ENCODE measurements at places on chromosomes 7 and 10.
A peak's percentile ranks its signal among the peaks of the same experiment; 100 is the strongest.

GRCh38 chr10:88544140-88544870, 38.8 kb downstream of the RNLS start:
- no peak for DNase-seq

- no peak for DNase-seq
Observed at GRCh38 chr10:62584731-62585130, 210.6 kb downstream of the ZNF365 start.

- no peak for DNase-seq
Observed at GRCh38 chr10:118882741-118883140, 128.0 kb upstream of the CACUL1 start.

GRCh38 chr10:131438665-131439064, 127.1 kb upstream of the TCERG1L start:
- no peak for DNase-seq

- peak; percentile 15 for DNase-seq
Observed at GRCh38 chr7:27165089-27165995, at the start of gene HOXA9. Gene HOXA9 (minus strand): TSS chr7:27165537. CDS start chr7:27165457, 80 bp downstream.

DNA sequence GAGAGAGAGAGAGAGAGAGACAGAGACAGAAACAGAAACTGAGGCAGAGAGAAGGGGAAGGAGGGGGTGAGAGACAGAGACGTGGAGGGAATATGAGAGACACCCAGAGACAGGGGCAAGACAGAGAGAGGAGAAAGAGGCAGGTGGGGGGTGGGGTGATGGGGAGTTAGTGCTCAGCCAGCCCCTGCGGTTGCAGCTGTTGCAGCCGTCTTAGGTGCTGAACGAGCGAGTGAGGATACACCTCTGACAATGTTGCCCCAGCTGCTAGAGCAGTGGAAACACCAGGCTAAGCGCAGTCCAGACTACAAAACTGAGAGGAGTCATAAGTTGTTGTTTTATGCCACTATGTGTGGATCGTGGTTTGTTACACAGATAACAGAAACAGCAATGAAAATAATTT, 328.2 kb upstream of the SHH start:
- DNase-seq = no peak

- no peak for DNase-seq
Observed at GRCh38 chr10:54124209-54124885, 676.7 kb downstream of the PCDH15 start.

DNA sequence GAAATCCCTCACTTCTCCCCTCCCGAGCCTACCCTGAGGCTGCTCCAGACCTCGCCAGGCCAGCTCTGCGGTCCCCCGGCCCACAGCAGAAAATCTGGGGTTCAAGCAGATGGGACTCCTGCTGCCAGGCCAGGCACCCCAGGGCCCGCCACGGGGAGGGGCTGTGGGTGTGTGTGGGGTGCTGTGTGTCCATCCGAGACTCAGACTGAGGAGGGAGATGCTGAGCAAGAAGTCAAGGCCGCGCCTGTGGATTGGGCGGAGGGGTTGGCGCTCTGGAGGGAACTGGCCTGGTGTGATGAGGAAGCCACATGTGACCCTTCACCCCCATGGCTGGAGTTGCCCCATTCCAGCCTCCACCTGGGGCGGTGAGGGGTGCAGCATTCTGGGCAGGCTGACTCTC, 51.1 kb downstream of the YKT6 start:
- DNase-seq = no peak

GRCh38 chr10:100349672-100350071, 2.6 kb downstream of the SCD start:
- DNase-seq = no peak

- no peak for DNase-seq
Observed at GRCh38 chr7:84249656-84250055, 55.1 kb upstream of the SEMA3A start.

GRCh38 chr7:47720907-47721244, 139.0 kb upstream of the TNS3 start:
- no peak for DNase-seq

DNA sequence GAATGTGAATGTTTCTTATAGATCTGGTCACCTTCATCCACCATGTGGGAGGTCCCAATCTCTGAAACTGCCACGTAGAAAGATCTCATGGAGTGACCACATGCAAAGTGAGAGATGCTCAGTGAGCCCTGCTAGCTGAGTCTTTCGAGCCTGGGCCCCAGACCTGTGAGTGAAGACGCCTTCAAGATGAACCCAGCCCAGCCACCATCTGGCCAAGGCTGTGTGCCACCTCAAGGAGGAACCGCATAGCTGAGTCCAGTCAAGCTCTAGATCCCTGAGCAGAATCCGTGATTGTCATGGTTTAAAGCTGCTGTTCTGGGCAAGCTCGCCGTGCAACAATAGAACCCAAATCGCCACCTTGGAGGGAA, 20.2 kb upstream of the PPIF start:
- DNase-seq = no peak

GRCh38 chr7:45239486-45239885, 81.9 kb downstream of the RAMP3 start:
- no peak for DNase-seq

DNA sequence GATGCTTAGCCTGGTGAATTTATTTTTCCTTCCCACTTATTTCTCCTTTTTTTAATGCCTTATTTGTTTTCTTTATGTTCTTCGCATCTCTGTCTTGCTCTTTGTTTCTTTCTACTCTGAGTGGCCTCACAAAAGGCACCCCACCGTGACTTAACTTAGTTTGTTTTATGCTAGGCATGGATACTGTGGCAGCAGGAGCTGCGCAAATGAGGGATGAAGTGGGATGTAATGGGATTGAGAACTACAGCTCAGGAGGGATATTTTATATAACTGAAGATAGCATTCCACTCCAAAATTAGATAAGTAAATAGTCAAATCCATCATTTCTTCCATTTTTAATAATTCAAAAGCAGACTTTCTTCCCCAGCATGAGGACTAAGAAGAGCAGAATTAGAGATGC, 1.7 kb upstream of the CACNA2D1 start:
- DNase-seq = no peak

- no peak for DNase-seq
Observed at GRCh38 chr10:114015708-114016107, 28.0 kb upstream of the ADRB1 start.

DNA sequence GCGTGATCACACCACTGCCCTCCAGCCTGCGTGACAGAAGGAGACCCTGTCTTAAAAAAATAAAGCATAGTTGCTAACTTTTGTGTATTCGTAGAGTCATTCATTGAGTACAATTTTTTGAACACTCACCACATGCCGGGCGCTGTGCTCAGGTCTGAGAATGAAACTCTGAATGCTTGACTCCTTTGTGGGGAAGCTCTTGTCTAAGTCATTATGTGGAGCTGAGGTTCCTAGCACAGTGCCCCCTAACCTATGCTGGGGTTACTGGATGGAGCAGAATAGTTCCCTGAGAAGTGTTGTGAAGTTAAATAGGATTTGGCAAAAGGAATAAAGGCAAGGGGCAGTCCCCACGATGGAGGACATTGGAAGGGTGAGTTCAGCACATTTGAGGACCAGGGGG, 123.3 kb downstream of the CELF2 start:
- no peak for DNase-seq

GRCh38 chr10:4568086-4568485, 257.9 kb upstream of the AKR1E2 start:
- DNase-seq = no peak

DNA sequence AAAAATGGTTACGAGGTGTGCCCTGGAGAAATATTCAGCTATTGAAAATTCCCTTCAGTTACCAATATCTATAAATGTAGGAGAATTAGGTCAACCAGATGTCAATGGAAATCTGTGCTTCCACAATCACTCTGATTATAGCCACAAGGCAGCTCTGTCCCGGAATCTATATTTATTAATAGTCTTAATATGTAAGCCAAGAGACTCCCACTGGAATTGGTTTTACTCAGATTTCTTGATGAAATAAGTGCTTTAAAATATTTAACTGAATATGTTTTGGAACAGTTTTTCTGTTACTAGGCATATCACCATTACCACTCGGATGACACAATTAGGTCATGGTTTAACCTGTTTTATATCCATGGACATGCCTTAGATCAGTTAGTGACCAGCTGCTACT, 169.6 kb downstream of the POM121L12 start:
- DNase-seq = no peak

- peak; percentile 6 for DNase-seq
Observed at GRCh38 chr10:46542567-46543465, 13.6 kb downstream of the GPRIN2 start.
